ENCODE measurements at places on chromosomes 5 and 9.
A peak's percentile ranks its signal among the peaks of the same experiment; 100 is the strongest.

DNA sequence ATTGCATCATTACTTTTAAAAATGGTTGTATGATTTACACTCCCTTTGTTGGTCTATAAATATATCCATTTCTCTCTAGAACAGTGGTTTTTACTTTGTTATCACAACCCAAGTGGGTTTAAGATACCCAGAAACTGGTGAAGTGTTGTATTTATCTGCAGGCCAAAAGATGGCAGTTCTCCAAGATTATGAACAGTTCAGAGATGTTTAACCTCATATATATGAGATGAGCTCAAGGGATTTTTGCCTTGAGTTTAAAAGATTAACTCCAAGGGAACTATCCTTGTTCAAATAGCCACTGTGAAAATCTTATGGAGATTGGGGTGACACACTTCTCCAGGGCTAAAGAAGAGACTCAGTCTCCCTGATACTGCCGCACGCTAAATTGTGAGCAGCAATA, 572.6 kb downstream of the TLE4 start:
- no peak for DNase-seq

DNA sequence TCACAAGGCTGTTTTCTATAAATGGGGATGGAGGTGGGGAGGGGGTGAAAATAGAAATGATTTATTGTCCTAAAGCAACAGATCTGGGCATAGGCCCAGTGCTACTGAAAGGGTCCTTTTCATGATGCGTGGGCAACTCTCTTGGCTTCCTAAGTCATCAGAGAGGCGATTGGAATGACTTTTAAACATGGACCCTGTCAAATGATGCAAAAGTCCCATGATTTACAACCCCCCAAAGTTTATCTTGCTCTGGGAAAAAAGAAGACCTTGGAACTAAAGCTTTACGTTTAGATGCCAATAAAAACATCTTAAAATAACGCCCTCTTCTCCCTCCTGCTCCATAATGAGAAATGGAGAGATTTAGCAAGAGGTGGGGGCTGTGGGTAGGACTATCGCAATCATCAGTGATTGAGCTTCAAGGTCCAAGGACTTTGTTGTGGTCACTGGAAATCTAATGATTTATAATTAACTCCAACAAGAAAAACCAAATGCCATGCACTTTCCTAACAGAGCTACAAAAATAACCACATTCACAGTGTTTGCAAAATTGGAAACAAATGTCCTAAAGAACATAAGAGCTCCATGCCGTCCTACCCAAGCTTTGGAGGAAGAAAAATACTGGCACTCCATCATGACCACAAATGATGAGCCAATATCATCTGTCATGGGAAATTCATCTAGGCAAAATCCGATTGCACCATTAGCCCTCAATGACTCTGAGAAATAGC, 167.5 kb upstream of the CLINT1 start:
- no peak for DNase-seq

DNA sequence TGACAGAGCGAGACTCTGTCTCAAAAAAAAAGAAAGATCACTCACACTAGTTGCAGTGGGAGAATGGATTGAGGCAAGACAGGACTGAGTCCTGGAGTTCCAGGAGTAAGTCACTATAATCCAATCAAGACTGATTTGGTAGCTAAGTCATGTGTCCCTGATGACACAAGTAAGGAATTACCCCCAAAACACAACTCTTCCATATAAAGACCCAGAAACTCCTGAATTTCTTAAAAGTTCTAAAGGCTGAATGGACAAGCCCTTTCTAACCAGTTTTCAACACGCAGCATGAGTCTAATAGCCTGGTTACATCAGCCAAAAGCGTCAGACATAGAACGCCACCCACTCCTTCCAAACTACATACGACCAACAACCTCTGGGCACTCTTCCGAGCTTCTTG, 2.5 kb downstream of the ZFP62 start:
- no peak for DNase-seq

DNA sequence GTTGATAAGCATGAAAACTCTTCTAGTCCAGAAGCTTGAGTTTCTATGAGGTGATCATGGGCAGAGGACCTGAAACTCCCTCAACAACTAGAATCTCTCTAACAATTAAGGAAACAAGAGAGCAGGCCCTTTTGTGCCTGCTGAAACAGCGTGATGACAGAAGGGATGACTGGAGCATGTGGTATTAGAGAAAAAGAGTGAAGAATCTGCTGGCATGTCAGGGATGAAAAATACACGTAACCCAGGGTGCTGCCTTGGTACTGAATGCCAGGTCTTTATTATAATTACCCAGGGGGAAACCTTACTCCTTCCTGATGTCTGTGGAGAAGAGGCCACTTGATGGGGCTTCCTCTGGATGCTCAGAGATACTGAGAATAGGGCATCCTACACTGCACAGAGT, 167.8 kb downstream of the CRB2 start:
- DNase-seq = no peak

DNA sequence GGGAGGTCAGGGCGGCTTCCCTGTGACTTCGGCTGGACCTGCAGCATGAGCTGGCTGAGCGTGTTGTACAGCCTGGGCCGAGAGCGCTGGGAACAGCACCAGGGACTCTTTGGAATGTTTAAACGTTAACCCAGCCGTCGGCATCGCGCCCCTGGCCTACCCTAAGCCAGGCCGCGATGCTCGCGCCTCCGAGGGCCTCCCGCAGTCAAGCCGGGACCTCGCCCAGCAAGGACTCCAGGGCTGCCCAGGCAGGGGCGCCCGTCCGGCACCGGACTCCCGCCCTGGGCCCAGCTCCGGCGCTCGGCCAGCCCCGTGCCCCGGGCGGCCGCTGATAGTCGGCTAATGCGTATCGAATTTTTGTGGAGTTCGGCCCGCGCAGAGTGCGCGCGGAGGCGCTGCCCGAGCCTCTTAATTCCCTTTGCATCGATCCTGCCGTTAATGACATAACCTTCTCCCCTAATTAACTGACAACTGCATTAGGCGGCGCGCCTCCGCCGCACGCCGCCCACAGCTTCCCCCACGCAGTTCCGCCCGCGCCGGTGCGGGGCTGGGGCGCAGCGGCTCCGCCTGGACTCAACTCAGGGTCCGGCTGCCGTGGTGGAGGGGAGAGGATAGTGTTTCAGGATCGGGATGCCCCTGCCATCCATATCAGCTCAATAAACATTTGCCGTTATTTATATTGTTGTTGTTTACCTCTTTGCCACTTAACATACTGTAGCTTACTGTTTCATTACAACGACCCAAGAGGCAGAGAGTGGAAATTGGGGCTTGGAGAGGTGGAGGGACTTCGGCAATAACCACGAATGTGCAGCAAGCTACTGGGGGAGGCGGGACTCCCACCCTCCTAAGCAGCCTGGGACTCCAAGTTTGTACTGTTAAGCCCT, 28.8 kb upstream of the CDC23 start:
- DNase-seq = no peak

DNA sequence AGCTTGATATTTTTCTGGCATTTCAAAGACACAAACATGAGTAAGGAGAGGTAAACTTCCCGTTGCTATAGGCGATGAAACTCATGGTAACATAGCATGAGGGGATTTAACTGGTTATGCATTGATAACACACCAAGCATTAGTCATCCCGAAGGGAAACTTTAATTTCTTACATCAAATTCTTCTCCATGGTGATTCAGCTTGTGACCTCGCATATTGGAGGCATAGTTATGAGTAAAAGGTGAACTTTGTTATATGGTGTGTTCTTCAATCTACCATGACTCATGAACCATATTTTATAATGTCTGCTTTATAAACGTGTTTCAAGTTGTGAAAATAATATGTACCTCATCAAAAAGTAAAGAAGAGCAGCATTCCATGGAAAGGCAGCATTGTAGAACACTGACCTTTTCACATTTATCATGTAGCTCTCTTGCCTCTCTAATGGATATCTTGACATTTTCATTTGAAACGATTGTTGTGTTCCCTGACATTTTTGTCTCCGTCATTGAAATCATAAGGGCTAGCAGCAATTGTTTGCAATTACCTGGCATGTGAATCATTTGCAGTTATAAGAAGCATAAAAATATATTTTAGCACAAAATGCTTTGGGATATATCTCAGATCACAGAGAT, 491.8 kb downstream of the ANXA1 start:
- no peak for DNase-seq

GRCh38 chr5:153496835-153497234, 6.4 kb downstream of the GRIA1 start:
- DNase-seq = no peak

DNA sequence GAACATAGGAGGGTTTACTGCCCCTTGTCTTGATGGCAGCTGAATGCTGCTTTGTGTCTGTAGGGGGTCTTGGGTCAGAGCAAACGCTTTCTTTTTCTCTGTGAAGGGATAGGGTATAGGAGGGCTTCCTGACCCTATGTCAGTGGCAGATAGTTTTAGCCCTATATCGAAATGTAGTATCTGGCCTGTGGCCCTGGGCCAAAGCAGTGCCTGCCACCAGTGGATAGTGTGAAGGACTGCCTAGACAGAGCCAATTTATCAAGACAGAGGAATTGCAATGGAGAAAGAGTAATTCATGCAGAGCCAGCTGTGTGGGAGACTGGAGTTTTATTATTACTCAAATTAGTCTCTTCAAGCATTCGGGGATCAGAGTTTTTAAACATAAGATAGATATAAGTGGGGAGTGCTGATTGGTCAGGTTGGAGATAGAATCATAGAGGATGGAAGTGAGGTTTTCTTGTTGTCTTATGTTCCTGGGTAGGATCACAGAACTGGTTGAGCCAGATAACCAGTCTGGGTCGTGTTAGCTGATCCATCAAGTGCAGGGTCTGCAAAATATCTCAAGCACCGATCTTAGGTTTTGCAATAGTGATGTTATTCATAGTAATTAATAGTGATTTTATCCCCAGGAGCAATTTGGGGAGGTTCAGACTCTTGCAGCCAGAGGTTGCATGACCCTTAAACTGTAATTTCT, 178.5 kb downstream of the GDNF start:
- no peak for DNase-seq

- no peak for DNase-seq
These were observed 98.6 kb downstream of the FBXW11 start for GRCh38 chr5:171907725-171908343.

GRCh38 chr9:17134396-17135294, at the start of gene CNTLN:
TSS of gene CNTLN (plus strand) at chr9:17135040. CDS start at chr9:17135066, 26 bp downstream.
- DNase-seq = peak; percentile 28

DNA sequence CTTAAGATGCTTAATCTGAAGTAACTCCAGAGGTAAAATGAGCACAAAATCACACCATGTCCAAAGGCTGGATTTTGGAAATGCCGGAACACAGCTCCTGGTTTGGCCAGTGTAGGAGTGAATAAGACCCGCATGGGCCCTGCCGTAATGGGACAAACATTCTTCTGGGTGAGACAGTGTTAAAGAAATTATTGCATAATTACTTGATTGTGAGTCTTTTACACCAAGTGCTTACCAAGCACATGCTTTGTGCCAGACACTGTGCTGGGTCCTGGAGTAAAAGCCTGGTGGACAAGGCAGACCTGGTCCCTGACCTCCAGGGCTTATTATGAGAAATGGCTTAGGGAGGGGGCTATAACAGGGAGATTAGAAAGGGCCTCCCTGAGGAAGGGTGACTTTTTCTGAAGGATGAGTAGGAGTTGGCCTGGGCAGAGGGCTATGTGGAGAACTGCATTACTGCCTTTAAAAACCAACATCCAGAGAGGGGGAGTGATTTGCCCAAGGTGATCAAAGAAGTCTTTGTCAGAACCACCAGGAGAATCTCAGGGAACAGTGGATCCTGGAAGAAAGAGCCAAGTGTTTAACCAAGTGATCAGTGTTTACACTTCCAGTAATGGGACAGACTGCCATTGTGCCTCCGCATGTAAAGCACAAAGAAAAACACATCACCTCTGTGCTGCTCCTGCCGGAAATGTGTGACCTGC, 3.5 kb downstream of the PDE6A start:
- DNase-seq = no peak

Data from activated CD4-positive, alpha-beta T cell treated with anti-CD3 and anti-CD28 coated beads for 1 hour (primary cell).